ENCODE measurements at places on chromosomes 16 and 17.

GRCh38 chr16:83113317-83113716 is 486.5 kb downstream of the CDH13 start:
- no peak for DNase-seq

DNA sequence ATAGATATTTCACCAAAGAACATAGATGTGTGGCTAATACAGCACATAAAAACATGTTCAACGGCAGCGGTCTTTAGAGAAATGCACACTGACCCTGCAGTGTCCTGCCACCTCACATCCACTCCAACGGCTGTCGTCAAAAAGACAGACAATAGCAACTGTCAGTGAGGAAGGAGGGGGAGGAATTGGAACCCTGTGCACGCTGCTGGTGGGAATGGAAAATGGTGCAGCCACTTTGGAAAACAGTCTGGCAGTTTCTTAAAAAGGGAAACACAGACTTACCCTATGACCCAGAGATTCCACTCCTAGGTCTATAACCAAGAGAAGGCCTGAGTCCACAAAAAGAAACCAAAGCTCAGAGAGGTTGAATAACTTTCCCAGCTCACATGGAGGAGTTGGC is 7.7 kb downstream of the CEP295NL start:
- DNase-seq, result no peak

GRCh38 chr17:59547131-59547915 is 18.1 kb upstream of the DHX40 start:
- DNase-seq, result no peak

DNA sequence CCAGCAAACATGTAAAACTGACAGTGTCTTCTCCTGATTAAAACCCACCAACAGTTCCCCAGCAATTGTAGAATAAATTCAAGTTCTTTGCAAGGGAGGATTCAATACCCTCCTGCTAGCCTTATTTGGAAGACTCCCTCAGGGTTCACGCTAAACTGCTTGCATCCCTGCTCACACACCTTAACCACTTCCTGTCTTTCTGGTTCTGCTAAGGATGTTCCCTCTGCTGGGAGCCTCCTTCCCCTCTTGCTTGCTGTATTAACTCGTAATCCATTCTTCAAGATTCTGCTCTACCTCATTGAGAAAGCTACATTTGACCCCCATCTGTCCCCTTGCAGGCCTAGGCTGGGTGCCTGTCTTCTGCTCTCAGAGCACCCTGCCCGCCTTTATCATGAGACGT is 2.3 kb upstream of the SHISA6 start:
- DNase-seq, result no peak

GRCh38 chr16:61182391-61182790 is 853.8 kb downstream of the CDH8 start:
- DNase-seq, result no peak

DNA sequence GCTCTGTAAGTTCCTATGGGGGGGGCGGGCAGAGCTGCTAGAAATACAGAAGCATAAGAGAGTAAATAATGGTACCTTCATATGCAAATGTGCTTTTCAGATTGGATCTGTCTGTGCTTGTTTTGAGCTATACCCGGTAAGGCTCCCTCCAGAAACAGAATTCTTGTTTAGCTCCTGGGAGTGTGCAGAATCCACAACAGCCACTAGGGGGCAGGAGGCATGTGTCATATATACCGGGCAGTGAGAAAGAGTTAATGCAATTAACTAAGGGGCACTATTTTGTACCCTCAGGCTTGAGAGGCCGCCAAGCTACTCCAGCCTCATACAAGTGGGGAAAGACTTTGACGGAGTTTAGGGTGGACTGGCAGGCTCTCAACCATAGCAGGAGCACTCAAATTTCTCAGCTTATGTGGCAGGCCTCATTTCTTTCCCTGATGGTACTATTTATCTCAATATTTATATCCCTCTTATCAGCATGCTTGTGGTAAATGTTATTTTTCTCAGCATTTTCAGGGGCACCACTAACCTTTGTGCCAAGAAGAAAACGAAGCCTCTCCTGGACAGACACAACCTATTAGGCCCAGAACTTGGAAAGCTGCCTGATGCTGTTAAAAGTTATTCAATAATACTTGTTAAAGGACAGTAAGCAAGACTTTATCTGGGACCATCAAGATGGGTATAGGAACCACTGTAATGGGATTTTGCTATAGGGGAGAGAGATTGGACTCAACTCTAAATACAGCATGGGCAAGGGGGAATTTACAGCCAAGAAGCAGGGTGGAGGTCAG is 10.7 kb upstream of the CENPV start:
- DNase-seq, result no peak

DNA sequence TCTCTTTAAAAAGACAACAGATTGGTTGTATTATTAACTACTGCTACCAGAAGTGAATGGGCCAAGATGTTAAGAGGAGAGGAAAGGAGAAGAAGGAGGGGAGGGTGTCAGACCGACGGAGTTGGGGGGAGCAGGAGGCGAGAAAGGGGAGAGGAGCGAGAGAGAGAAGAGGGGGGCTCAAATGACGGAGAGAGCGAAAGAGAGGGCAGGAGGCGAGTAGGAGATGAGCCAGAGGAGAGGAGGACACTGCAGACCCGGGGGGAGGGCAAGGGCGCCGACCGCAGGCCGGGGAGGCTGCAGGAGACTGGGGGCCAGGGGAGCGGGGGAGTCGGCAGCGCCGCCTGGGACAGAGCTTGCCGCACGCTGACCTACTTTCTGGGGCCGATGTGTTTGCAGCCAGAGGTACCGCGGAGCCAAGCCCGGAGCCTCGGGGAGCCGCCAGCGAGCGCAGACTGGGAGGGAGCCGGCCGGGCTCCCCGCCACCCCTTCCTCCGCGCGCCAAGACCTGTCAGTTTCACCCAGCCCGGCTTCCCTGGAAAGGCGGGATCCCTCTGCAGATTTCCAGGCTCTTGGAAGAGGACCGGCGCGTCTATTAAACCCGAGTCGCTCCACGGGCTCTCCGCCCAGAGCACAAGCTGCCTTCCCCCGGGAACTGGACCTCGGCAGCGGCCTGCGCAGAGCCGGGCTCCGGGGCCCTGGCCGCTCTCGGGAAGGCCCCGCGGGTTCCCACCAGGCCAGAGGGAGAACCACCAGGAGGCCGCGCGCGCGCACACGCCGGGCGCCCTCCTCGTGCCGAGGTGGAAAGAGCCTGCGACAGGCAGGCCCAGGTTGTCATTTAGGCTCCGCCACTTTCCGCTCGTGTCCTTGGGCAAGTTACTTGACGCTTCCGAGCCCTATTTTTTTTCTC is 74.6 kb downstream of the CMC2 start:
- no peak for DNase-seq

- DNase-seq, result no peak
Measured at GRCh38 chr16:83609178-83609577, 198.6 kb upstream of the HSBP1 start.

GRCh38 chr17:4940555-4941318 is 669 bp downstream of the RNF167 start:
- DNase-seq, result peak; percentile 87

DNA sequence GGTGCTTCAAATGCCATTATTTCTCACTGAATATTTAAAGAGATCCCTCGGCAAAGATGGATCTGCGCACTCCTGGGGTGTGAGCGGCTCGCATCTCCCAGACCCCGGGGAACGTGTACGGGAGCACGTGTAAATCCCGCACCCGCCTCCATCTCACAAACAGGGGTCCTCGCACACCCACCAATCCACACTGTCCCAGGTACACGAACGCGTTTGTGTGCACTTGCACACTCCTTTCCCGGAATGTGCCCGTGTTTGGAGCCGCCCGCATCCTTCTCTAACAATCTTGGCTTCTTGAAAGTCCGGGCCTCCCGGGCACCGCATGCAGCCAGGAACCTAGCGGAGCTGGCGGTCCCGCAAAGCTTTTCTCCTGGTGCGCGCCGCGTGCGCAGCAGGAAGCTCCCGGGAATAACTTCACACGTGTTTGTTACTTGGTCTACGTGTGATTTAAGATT is 2.5 kb upstream of the SALL1 start:
- no peak for DNase-seq

- no peak for DNase-seq
Measured at GRCh38 chr17:77400445-77400870, 259.7 kb downstream of the SEC14L1 start.

Data from RWPE2 (cell line).